Ammon's horn (tissue), 1 donor: ENCODE measurements at places on chromosomes 5 and 9.

GRCh38 chr5:66609615-66610014 lies 13.4 kb downstream of the MAST4 start:
- no peak for DNase-seq

DNA sequence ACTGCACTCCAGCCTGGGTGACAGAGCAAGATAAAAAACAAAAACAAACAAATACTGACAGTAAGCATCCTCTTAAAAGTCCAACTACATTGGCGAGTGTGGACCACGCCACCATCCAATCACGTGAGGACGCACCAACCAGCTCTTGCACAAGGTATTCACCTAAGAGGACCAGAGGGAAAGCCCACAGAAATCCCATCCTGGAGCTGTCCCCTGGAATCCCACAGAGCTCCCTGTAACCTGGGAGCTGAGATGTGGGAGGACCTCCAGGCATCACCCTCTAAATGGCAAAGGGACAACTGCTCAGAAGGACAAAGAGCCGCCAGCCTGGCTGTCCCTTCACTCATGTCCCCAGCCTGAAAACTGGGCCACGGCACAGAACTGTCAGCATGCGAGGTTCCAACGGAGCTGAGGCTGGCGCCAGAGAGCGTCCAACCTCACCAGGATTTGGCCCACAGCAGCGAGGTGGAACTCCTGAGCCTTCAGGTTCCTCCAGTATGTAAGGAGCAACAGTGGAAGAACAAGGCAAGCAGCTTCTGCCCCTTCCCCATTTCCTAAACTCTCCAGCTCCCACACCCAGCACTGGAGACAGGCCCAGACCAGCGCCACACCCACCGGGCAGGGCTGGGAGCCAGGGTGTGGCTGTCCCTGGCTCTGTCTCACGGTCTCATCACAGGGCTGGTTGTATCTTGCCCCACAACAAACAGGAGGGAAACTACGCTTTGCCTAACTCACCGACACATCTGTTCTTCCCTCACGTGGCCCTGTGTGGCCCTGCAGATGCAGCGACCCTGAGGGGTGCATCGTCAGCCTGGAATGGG lies 15.2 kb downstream of the IPPK start:
- no peak for DNase-seq

- no peak for DNase-seq
Measured at GRCh38 chr5:39158127-39158593, 61.2 kb downstream of the FYB1 start.

DNA sequence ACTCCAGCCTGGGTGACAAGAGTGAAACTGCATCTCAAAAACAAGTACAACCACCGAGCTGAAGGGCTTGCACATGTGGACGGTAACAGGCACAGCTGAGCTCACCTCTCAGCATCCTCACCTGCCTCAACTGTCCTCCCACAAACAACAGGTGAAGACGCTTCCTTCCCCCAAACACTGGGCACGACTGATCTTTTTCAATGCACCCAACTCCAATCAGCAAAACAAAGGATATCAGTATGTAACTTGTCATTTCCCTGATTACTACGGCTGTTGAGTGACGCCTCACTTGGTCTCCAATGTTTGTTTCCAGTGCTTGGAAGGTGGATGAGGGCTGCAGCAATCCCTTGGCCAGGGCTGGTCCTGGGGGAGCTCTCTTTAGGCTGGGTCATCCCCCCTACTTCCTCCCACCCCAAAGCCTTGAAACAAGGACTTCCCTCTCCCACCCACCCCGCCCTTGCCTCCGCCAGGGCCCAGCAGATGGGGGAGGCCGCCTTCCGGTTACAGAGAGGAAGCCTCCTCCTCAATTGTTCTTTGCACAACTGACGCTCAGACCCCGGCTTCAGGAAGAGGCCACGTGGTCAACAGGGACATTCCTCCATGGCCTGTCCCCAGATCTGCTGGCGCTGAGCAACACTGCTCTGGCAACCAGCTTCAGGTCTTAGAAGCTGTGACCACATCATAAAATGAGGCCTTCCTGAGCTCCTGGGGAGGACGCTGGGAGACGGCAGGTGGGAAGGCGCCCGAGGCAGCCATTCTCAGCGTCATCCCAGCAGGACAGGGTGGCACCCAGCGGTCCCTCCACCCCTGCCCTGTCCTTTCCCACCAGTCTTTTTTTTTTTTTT lies 5.9 kb downstream of the FAM78A start:
- DNase-seq, result peak; percentile 82

GRCh38 chr9:123225374-123225813 lies 43.0 kb downstream of the STRBP start:
- DNase-seq, result peak; percentile 58

DNA sequence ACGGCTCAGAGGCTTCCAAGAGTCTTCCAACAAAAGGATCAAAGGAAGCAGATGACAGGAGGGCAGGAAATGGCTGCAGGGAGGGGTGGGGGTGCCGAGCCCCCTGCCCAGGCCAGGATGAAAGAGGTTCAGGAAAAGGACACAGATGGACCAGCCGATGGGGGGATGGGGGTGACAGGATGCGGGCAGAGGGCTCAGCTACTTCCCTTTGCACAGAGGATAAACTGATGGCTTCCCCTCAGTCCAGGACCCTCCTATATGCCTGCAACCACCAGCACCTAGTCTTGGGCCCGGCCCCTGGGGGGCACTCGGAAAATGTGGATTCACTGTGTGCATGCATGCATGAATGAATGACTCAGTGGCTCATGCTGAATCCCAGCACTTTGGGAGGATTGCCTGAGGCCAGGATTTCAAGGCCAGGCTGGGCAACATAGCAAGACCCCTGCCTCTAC lies 148.2 kb downstream of the C9orf50 start:
- DNase-seq, result no peak
